ENCODE measurements at places on chromosomes 5 and 9.
A peak's percentile ranks its signal among the peaks of the same experiment; 100 is the strongest.

- peak overlapping the region; percentile 28 for H3K4me3 ChIP-seq
- no peak for DNase-seq
These were observed 6.2 kb upstream of the CD180 start for GRCh38 chr5:67202828-67203227.

GRCh38 chr5:95916687-95917085 lies 45.0 kb downstream of the ELL2 start:
- peaks cover 2% of the 10 kb centered on the region for H3K36me3 ChIP-seq
- no peak overlapping the region for H3K4me3 ChIP-seq
- H3K27me3 ChIP-seq = no peaks in the 10 kb centered on the region
- no peak overlapping the region for H3K27ac ChIP-seq
- no peak for DNase-seq

DNA sequence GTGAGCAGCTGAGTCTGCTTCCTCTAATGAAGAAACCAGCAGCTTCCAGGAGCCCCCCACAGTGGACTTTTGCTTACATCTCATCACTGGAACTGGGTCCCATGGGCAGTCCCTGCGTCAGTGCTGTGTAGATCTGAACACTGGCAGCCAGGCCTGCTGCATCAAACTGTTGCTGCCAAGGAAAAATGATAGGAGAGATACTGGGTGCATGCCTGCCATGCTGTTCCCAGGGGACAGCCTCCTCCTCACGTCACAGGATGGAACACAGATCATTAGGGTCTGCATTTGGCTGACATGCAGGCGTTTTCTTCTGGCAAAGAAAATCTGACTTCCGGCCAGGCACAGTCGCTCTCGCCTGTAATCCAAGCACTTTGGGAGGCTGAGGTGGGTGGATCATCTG lies 67.9 kb downstream of the OLFM1 start:
- no peak overlapping the region for H3K4me3 ChIP-seq
- no peak overlapping the region for H3K27ac ChIP-seq
- no peaks in the 10 kb centered on the region for H3K4me1 ChIP-seq
- H3K36me3 ChIP-seq = no peaks in the 10 kb centered on the region
- H3K27me3 ChIP-seq = no peaks in the 10 kb centered on the region
- DNase-seq = no peak

GRCh38 chr5:156446526-156446925 lies 119.6 kb downstream of the SGCD start:
- no peaks in the 10 kb centered on the region for H3K4me1 ChIP-seq
- no peaks in the 10 kb centered on the region for H3K36me3 ChIP-seq
- peaks cover 12% of the 10 kb centered on the region for H3K27me3 ChIP-seq
- DNase-seq = no peak

DNA sequence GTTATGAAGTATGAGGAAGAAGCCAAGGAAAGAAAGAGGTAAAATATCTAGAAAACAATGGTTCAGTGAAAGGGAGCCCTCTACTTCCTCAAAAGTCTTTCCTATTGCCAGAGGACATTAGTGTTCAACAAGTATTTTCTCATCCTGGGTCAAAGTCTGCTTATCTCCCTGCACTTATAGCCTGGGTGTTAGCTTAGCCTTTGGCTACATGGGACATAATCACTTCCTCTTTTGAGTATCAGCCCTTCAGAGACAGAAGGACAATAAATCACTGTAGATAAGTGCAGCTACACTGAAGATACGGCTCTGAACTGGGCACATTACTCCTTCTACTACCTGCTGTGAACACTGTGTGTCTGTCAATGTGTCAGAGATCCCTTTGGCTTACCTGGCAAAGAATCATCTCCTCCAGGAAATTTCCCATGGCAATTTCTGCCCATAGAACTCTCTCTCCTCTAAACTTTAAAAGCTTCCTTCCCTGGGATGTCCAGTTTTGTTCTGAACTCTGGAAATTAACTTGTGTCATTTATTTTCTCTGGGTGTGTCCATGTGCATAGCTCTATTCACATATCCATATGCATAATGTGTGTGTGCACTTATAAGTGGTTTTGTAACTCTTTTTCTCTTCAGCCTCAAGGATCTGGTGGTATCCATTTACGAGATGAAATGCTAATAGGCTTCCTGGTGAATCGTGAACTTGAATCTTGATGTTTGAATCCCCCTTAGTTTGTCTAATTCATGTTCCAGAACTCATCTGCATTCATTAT lies 30.0 kb upstream of the RECK start:
- peaks cover 38% of the 10 kb centered on the region for H3K27me3 ChIP-seq
- no peak overlapping the region for H3K27ac ChIP-seq
- peaks cover 7% of the 10 kb centered on the region for H3K4me1 ChIP-seq
- no peaks in the 10 kb centered on the region for H3K36me3 ChIP-seq

DNA sequence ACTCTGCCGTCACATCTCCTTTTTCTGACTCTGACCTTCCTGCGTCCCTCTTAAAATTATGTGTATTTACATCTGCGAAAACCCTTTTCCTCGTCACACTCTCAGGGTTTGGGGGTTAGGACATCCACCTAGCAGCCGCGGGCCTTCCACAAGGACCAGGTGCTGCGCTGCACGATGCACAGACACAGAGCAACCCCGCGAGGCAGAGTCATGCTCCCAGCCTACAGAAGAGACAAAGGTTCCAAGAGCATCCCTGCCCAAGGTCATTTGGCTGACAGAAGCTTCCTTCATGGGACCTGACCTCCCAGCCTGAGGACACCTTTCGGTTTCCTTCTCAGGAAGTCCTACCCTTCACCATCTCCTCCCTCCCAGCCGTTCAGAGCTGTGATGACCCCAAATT lies 118.6 kb upstream of the SARDH start:
- H3K4me1 ChIP-seq = no peaks in the 10 kb centered on the region
- no peaks in the 10 kb centered on the region for H3K36me3 ChIP-seq
- H3K27me3 ChIP-seq = no peaks in the 10 kb centered on the region
- H3K4me3 ChIP-seq = no peak overlapping the region

GRCh38 chr5:30994176-30994575 lies 199.3 kb upstream of the CDH6 start:
- no peaks in the 10 kb centered on the region for H3K4me1 ChIP-seq
- H3K36me3 ChIP-seq = no peaks in the 10 kb centered on the region
- no peak for DNase-seq
- H3K27me3 ChIP-seq = no peaks in the 10 kb centered on the region

- no peak overlapping the region for H3K4me3 ChIP-seq
- H3K27ac ChIP-seq = no peak overlapping the region
- H3K4me1 ChIP-seq = no peaks in the 10 kb centered on the region
- peaks cover 4% of the 10 kb centered on the region for H3K27me3 ChIP-seq
- DNase-seq = no peak
- no peaks in the 10 kb centered on the region for H3K36me3 ChIP-seq
These were observed 216.2 kb upstream of the S1PR3 start for GRCh38 chr9:88775037-88775471.

GRCh38 chr5:83219077-83219476 lies 141.7 kb downstream of the XRCC4 start:
- no peak overlapping the region for H3K27ac ChIP-seq
- H3K4me1 ChIP-seq = no peaks in the 10 kb centered on the region
- no peak overlapping the region for H3K4me3 ChIP-seq
- H3K27me3 ChIP-seq = no peaks in the 10 kb centered on the region
- no peak for DNase-seq

- no peak overlapping the region for H3K27ac ChIP-seq
- DNase-seq = no peak
- H3K36me3 ChIP-seq = no peaks in the 10 kb centered on the region
- no peaks in the 10 kb centered on the region for H3K4me1 ChIP-seq
- H3K27me3 ChIP-seq = no peaks in the 10 kb centered on the region
- no peak overlapping the region for H3K4me3 ChIP-seq
These were observed 323.6 kb upstream of the PRR16 start for GRCh38 chr5:120140501-120140900.

DNA sequence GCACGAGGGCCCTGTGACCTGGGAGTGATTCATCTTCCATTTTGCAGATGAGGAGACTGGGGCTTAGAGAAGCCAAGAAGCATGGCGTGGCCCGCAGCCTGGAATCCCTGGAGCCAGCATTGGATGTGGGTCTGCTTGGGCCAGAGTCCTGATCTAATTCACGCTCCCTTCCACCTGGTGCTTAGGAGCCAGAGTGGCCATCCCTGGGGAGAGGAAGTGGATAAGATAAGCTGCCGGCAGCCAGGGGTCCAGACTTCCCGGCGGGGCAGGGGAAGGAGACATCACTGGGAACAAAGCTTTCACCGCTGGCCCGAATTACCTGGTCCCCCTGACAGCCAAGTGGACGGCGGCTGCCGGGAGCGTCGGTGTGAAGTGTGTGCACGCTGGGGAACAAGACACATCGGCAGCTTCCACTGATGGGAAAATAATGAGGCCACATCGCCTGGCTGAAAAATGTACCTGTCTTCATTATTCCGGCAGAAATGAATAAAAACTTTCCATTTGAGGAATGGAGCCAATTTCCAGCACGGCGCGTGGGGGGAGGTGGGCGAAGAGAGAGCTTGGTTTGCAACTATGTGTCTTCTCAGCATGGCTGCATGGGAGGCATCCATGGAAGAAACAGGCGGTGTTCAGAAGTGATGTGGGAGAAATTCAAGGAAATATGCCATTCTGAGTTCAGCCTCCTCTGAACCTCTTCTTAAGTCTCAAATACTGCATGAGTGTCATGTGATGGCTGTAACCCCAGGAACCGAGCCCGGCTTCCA lies 78.5 kb downstream of the OLFM1 start:
- no peak for DNase-seq
- no peaks in the 10 kb centered on the region for H3K27me3 ChIP-seq
- H3K4me3 ChIP-seq = no peak overlapping the region
- H3K36me3 ChIP-seq = no peaks in the 10 kb centered on the region
- no peaks in the 10 kb centered on the region for H3K4me1 ChIP-seq

DNA sequence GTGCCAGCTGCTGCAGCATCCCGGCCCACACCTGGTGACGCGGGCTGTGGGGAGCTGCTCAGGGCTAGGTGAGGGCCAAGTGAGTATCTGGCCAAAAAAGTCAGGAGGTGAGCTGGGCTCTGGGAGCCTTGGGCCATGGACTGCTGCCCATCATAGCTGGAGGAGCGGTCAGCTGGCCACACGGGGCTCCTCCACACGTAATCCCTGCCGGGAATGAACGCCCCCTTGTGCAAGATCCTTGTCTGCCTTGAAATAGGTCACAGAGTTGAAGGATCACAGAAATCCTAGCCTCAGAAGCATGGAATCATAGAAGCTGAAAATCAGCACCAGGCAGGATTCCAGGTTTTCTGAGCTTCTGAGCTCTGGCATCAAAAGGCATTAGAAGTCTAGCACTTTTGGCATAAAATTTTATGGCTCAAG lies 16.8 kb upstream of the COL27A1 start:
- no peaks in the 10 kb centered on the region for H3K4me1 ChIP-seq
- H3K36me3 ChIP-seq = no peaks in the 10 kb centered on the region
- no peaks in the 10 kb centered on the region for H3K27me3 ChIP-seq
- H3K4me3 ChIP-seq = no peak overlapping the region
- DNase-seq = no peak

- no peak for DNase-seq
- H3K4me1 ChIP-seq = no peaks in the 10 kb centered on the region
- no peak overlapping the region for H3K4me3 ChIP-seq
- no peaks in the 10 kb centered on the region for H3K27me3 ChIP-seq
- no peak overlapping the region for H3K27ac ChIP-seq
These were observed 271.7 kb upstream of the TLE4 start for GRCh38 chr9:79300068-79300467.

- H3K27ac ChIP-seq = peak overlapping the region; percentile 90
- H3K36me3 ChIP-seq = peaks cover 22% of the 10 kb centered on the region
- H3K27me3 ChIP-seq = no peaks in the 10 kb centered on the region
- H3K4me1 ChIP-seq = peaks cover 27% of the 10 kb centered on the region
- DNase-seq = no peak
- peak overlapping the region; percentile 88 for H3K4me3 ChIP-seq
These were observed 1.4 kb downstream of the SRA1 start for GRCh38 chr5:140555747-140556312.

DNA sequence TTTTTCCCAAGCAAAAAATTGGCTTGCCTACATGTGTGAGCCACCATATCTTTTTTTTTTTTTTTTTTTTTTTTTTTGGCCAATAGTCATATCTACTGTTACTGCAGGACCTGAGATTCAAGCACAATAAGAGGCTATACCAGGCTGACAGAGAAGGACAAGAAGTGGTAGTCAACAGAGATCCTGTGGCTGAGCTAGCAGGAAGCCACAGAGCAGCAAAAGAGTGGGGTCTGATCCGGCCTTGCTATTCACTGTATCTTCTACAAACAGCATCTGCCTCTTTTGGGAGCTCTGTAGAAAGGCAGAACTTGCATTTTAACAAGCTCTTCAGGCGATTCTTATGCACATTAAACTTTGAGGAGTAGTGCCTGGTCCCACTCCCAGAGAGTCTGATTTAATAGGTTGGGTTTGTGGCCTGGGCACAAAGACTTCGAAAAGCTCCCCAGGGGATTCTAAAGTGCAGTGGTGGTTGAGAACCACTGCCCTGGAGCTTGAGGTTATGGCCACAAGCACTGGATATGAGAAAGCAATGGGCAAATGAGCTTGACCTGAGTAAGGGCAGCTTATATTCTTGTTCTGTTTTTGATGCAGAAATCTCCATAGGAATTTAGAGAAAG lies 162.8 kb downstream of the PIK3R1 start:
- no peak overlapping the region for H3K4me3 ChIP-seq
- no peak overlapping the region for H3K27ac ChIP-seq
- H3K4me1 ChIP-seq = no peaks in the 10 kb centered on the region
- peaks cover 2% of the 10 kb centered on the region for H3K27me3 ChIP-seq

GRCh38 chr5:141618030-141618803 lies 583 bp downstream of the DIAPH1 start:
- H3K4me1 ChIP-seq = peaks cover 49% of the 10 kb centered on the region
- H3K36me3 ChIP-seq = peaks cover 21% of the 10 kb centered on the region
- DNase-seq = peak; percentile 36

- H3K4me3 ChIP-seq = no peak overlapping the region
- H3K27ac ChIP-seq = no peak overlapping the region
- DNase-seq = no peak
- H3K4me1 ChIP-seq = no peaks in the 10 kb centered on the region
- no peaks in the 10 kb centered on the region for H3K36me3 ChIP-seq
These were observed 288.3 kb downstream of the SLF1 start for GRCh38 chr5:94906750-94907149.

- H3K27me3 ChIP-seq = no peaks in the 10 kb centered on the region
- H3K36me3 ChIP-seq = no peaks in the 10 kb centered on the region
- no peaks in the 10 kb centered on the region for H3K4me1 ChIP-seq
- no peak overlapping the region for H3K27ac ChIP-seq
These were observed 184.1 kb downstream of the PDE4D start for GRCh38 chr5:59709346-59709821.

GRCh38 chr5:11734369-11734768 lies 169.9 kb downstream of the CTNND2 start:
- DNase-seq = no peak
- no peak overlapping the region for H3K27ac ChIP-seq
- no peak overlapping the region for H3K4me3 ChIP-seq
- H3K36me3 ChIP-seq = no peaks in the 10 kb centered on the region
- H3K4me1 ChIP-seq = no peaks in the 10 kb centered on the region

Data from CD4-positive, CD25-positive, alpha-beta regulatory T cell (primary cell).